ENCODE measurements at places on chromosomes 1 and 21. TPM values are rescaled to one million over a fixed set of nuclear protein-coding genes. Genes with fewer than 3 reads are reported as not detected.

GRCh38 chr1:86409416-86410021 lies 13.4 kb upstream of the ODF2L start:
- no peak for DNase-seq

- no peak for DNase-seq
Observed at GRCh38 chr1:240936911-240937668, 325.1 kb upstream of the GREM2 start.

GRCh38 chr1:193402037-193402436 lies 215.6 kb upstream of the B3GALT2 start:
- no peak for DNase-seq

GRCh38 chr1:59520827-59521418 lies 224.0 kb downstream of the FGGY start:
- peak; percentile 37 for DNase-seq

DNA sequence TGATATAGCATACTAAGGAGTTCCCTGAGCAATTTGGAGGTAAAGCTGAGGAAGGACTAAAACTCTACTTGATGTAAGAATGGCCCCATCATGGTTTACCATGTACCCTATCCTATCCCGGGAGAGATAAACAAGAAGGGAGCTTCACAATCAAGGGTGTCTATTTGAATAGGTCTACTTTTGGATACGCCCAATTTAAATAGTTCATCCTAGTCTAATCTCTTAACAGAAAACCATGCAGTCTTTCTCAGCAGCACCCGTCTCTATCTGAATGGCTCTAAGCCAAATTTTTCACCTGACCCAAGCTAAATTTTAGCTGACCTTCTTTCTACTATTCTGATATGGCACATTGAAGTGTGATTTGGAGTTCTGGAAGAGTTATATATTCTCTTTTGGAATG lies 122.0 kb downstream of the TNNI3K start:
- DNase-seq, result no peak

- no peak for DNase-seq
Observed at GRCh38 chr1:204799630-204800029, 71.0 kb upstream of the NFASC start.

DNA sequence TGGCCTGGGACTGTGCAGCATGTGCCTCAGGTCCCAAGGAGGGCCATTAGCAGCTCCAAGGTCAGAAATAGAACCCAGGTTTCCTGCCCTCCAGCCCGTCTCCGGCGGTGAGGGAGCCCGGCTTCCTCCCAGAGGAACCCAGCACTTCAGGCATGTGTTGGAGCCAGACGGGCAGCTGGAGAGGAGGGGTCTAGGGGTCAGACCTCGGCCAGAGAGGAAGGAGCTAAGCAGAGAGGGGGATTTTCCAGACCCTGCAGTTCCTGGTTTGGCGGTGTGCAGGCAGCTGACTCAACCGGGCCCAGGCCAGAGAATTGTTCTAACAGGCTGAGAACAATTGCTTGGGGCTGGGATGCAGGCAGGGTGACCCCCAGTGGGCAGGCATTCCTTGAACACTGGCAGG lies 37.1 kb downstream of the HSPG2 start:
- peak; percentile 43 for DNase-seq

DNA sequence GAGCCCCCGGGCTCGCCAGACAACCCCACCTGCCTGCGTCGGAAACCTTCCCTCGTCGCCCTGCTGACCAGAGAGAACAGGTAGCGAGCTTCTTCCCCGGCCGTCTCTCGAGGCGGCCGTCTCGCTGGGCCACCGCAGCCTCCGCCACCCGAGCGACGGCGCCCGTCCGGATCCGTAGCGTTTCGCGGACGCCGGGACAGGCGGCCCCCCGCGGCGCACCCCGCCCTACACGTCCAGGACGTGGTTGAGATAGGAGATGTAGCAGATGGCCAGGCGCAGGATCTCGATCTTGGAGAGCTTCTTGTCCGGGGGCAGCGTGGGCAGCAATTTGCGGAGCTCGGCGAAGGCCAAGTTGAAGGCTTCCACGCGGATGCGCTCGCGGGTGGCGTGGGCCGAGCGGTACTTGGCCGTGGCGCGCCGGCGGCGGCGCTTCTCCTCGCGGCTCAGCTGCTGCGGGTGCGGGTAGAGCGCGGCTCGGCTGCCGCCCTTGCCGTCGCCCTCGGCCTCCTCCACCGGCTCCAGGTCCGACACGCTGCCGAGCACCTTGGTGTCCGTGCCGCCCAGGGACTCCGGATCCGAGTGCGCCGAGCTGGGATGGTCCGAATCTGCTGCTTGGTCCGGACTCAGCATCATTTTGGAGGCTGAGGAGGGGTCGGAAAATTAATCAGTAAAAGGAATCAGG lies 3.0 kb downstream of the NHLH2 start:
- DNase-seq, result peak; percentile 10

- DNase-seq, result no peak
Observed at GRCh38 chr1:162080472-162081015, 11.1 kb downstream of the NOS1AP start.

The IGSF21 gene
- total RNA-seq, result not detected

- no peak for DNase-seq
Observed at GRCh38 chr21:33067457-33067856, 2.5 kb upstream of the OLIG1 start.

The FALEC gene
- not detected for total RNA-seq

- no peak for DNase-seq
Observed at GRCh38 chr1:197606168-197606845, 169.0 kb downstream of the DENND1B start.

- DNase-seq, result no peak
Observed at GRCh38 chr1:2926447-2927055, 94.7 kb upstream of the ACTRT2 start.

- peak; percentile 13 for DNase-seq
Observed at GRCh38 chr1:57024428-57024827, 58.6 kb upstream of the C8B start.

- DNase-seq, result peak; percentile 99
Observed at GRCh38 chr21:26842974-26843932, 2.0 kb downstream of the ADAMTS1 start.

The BCAN gene
- total RNA-seq, result 1.5 TPM

GRCh38 chr1:203117611-203118575 lies 9.6 kb upstream of the ADORA1 start:
- DNase-seq, result peak; percentile 88

- DNase-seq, result peak; percentile 9
Observed at GRCh38 chr1:31505911-31506497, 70.3 kb upstream of the TINAGL1 start.

DNA sequence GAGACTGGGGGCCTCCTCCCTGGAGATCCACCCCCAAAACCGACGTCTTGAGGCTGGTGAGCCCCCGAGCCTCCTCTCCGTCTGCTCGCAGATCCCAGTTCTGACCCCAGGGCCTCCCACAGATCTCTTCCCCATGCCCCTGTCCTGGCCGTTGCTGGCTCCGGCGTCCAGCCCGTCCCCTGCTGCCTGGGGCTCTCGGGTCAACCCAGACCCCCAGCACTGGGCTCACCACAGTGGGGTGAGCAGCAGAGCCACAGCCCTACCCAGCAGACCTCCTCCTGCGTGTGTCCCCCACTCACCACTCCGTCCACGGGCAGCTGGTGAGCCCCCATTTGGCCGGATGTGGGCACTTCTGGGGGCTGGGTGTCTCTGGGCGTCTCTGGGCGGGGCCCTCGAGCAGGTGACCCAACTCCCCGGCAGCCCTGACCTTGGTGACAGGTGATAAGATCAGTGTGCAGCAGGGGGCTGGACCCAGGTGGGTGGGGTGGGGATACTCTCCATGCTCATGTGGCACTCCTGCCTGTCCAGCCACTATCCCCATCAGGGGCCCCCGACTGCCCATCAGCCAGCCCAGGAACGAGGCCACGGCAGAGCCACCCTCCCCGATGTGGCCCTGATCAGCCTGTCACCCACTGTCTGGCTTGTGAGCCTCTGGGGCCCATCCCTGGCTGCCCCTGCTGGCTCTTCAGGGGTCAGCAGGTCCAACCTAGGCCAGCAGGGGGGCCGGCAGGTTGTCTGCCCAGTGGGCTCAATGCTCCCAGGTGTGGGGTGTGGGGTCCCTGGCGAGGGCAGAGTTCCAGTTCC lies 709 bp downstream of the TNFRSF14 start:
- DNase-seq, result no peak

- no peak for DNase-seq
Observed at GRCh38 chr1:109816975-109817535, 53.3 kb upstream of the EPS8L3 start.

The PADI2 gene
- total RNA-seq, result 291 TPM

GRCh38 chr1:65299328-65299727 lies 10.0 kb upstream of the DNAJC6 start:
- DNase-seq, result no peak

DNA sequence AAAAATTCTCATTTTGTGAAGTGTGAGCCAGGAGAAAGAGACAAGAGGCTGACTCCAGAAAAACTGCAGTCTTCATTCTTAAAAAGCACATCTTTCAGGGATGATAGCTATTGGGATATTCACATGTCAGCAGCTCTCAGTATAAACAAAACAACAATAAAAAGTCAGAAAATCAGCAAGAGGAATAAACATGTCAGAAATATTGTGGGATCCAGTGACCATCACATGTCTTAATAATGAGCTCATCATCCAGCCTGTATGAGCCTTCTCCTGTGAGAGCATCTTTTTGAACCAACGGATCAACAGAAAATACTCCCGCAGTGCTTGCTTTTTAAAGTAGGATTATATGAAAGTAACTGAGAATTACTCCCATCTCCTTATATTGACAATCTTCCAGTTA lies 241.6 kb downstream of the SMYD3 start:
- no peak for DNase-seq

The TAS1R1 gene
- 2.2 TPM for total RNA-seq

- no peak for DNase-seq
Observed at GRCh38 chr1:74767490-74767889, 34.5 kb downstream of the TYW3 start.

The MEX3A gene
- 4.0 TPM for total RNA-seq

The S100A14 gene
- total RNA-seq, result 40.9 TPM

DNA sequence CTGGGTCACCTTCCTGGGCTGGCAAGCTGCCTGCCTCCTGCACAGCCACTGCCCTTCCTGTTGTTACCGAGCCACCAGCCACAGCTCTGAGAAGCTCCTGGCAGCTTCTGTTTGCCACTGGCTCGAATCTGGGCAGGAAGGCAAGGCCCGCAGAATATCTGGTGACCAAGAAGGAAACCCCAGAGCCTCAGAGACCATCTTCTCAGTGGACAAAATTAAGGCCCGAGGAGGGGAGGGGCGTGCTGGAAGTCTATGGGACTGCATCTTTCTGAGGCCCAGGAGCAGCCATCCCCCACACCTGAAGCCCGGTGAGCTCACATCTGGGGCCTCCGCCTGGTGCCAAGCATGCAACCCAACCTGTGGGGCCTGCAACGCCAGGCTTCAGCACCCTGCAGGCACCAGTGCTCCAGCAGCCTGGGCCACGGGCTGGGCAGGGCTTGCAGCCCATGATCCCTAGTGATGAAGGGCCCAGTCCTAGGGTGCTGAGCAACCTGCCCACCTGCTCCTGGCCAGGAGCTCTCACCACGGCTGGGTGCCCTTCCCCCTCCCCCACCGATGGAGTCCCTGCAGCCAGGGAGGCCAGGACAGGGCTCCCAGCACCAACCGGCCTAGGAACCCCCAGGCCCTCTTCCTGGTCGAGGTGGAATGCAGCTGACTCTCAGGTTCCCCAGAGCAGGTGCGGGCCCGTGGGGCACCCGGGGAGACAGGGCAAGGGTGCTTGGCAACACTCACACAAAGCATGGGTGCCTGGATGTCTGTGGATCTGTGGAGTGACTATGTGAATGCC lies 879 bp downstream of the CPTP start:
- no peak for DNase-seq

- DNase-seq, result no peak
Observed at GRCh38 chr1:178908358-178908757, 37.5 kb upstream of the ANGPTL1 start.

DNA sequence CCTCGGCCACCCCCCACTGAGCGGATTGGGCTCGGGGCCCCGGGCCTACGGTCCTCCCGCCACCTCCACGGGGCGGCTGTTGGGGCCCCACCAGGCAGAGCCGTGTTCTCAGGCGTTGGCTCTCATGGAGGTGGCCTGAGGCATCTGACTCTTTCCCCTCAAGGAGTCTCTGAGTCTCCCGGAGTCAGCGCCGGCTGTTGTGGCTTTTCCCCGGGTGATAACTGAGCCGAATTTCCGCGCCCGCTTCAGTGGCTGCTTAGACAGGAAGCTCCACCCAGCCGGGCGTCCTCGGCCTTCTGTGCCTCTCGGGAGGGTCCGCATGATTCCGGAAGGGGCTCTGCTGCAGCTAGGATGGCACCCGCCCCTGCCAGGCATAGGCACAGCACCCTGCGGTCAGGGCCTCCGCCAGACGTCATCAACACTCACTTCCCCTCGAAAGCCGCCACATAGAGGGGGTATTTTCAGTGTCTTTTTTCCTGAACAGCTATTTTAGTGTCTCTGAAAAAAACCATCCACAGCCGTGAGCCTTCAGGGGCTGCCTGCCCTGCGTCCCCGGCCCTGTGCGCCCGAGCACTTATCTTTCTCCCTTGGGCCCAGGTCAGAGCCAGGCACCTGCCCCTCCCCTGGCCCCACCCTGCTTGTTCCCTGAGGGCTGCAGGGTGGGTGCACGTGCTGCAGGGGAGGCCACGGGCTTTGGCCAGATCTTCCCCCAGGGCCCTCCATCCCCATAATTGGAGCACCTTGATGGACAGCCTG lies 72.9 kb downstream of the SKI start:
- DNase-seq, result peak; percentile 82

The PCBP3 gene
- 5.5 TPM for total RNA-seq

GRCh38 chr1:7574121-7575040 lies 196.7 kb upstream of the VAMP3 start:
- DNase-seq, result peak; percentile 68

DNA sequence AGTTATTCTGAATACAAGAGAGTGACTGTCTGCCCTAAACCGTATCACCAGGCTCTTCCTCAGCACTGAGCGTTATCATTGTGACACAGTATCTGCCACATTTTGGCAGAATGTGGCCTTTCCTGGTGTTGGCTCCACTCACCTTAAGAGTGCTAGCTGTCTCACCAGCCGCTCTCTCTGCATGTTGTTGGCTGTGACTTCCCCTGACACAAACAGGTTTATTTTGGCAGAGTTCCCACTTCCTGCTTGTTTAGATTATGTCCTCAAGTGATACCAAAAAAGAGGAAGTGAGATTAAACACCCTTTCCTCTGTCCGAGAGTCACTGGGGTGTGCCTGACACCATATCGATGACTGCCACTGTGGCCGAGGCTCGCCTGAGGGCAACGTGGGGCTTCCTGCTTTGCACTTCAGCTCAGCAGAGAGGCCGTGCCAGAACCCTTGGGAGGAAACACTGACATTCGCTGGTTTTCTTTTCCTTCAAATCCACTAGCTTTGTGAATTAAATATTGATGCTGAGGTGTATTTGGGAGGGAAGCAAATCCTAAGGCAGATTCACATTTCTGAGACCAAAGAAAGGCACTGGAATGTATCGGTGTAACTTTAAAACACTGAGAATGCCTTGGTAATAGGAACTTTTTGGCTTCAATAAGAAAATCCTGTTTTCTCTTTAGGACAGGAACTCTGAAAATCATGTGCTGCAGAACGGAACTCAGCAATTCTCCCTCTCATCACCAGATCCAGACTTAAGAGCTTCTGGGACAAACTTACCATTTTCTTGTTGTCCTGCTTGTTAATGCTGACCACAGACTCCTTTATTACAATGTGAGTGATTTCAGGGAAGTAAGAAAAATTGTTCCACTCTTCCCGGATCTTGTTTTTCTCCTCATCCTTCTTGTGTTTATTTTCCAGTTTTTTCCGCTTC lies 102.1 kb downstream of the JAK1 start:
- no peak for DNase-seq

The AMY2A gene
- not detected for total RNA-seq

The RAP1GAP gene
- total RNA-seq, result 2.7 TPM

GRCh38 chr21:36695671-36696389 lies 3.1 kb upstream of the SIM2 start:
- no peak for DNase-seq
